ENCODE measurements at places on chromosomes 5 and 9.

DNA sequence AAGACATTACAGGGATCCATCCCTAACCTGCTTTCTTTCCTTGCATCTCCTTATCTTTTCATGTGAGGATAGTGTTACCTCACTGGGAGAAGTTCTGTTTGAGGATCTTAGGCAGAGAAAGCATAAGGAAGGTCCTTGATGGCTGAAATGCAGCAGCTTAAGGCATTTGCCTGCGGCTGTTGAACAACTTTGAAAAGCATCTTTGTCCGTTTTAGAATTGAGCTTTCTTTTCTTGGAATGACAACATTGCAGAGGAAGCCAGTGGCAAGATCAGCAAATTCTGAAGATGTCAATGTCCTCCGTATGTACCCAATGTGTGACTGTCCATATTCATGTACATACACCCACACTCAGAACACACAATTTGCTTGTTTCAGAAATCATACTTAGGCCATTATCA lies 436.2 kb downstream of the GABRG2 start:
- DNase-seq: no peak

DNA sequence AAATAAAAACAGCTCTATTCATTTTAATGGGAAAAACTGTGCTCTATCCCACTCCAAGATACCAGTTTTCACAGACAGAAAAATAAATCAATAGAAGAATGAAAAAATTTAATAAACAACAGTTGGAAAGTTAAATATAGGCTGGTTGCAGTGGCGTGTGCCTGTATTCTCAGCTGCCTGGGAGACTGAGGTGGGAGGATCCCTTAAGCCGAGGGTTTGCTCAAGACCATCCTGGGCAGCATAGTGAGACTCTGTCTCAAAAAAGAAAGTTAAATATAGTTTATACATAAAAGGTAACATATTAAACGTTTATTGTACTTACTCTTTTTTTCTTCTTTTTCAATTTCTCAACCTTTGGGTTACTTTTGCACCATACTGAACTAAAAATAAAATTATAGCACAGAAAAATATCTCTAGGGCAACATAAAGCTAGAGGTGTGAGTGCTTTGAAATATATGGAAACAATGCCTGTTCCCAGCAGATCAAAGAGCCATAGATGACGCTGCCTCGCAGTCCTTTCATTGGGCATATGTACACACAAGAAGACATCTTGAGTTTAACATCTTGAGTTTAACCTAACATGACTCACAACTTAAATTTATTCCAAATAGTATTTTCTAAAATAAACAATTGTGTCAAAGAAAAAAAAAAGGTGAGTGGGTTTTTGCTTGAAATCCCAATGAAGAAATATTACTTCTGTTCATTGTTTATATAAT lies 25.7 kb upstream of the KLF9 start:
- no peak for DNase-seq

DNA sequence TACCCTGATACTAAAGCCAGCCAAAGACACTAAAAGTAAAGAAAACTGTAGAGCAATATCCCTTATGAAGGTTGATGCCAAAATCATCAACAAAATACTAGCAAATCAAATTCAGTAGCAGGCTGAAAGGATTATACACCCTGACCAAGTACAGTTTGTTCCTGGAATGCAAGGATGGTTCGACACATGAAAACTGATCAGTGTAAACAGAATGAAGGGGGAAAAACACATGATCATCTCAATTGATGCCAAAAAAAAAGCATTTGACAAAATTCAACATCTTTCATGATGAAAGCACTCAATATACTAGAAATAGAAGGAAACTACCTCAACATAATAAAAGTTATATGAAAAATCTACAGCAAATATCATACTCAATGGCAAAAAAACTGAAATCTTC lies 43.5 kb upstream of the LRRC14B start:
- DNase-seq: no peak

- DNase-seq: no peak
Observed at GRCh38 chr5:170623576-170624181, 119.9 kb downstream of the KCNIP1 start.

DNA sequence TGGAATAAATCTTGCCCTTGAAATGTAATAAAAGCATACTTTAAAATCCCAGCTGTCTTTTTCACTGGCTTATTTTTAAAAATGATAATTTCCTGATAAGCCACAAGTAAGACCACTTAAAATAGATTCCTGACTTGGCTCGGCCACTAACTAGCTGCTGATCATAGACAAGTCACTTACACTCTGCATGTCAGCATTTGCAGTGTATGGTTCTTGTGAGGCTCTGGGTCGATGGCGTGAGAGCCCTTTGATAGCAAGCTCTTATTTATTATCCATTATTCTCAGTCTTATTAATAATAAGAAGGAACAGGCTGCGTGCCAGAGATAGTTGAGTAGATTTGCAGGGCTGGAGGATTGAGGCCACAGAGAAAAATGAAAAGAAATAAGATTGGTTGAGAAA lies 110.7 kb upstream of the IL12B start:
- DNase-seq: no peak

GRCh38 chr5:113552137-113552536 lies 38.6 kb downstream of the YTHDC2 start:
- no peak for DNase-seq

- no peak for DNase-seq
Observed at GRCh38 chr5:26666371-26666770, 372.0 kb downstream of the CDH9 start.

DNA sequence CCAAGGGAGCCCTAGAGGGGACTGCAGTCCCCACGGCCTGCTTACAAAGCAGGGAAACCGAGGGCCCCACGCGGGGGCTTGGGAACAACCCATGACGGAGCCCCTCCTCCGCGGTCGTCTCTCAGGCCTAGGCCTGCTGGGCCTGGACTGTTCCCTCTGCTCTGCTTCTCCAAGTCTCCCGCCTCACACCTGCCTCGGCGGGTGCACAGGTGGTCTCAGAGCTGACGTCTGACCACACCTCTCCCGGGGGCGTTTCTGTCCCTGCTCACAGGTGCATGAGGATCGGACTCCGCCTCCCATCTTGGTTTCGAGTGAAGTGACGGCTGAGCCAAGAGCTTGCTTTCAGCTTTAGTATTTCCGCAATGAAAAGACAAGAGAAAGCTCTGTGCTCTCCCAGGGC lies 72.1 kb downstream of the MRPL36 start:
- DNase-seq: no peak

GRCh38 chr5:103849934-103850333 lies 287.3 kb upstream of the NUDT12 start:
- DNase-seq: no peak

DNA sequence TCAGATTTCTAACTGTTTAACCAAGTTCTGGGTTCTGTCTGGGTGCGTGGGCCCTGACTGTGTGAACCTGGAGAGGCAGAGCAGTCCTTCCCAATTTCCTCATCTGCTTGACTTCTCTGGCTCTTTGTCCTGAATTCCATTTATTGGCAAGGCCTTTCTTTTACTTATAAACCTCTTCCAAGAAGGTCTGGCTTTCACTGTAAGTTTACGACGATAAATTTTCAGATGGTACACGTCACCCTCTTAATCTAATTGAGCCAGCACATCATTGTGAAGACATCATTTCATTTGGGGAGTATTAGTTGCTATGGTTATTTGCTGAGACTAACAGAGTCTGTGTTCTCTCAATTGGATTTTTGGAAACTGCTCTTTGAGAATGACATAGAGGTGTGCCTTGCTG lies 92.4 kb downstream of the ARHGAP26 start:
- no peak for DNase-seq

DNA sequence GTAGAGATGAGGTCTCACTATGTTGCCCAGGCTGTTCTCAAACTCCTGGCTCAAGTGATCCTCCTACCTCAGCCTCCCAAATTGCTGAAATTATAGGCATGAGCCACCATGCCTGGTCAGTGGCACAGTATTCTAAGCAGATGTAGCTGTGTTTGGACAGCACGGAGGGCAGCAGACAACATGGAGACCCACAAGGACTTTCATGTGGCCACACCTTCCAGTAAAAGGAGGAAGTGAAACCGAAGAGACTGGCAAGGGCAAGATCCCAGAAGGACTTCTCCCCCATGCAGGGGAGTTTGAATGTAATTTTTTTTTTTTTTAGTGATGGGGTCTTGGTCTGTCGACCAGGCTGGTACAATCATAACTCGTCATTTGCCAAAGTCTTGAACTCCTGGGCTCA lies 172.2 kb downstream of the TRPM3 start:
- no peak for DNase-seq

DNA sequence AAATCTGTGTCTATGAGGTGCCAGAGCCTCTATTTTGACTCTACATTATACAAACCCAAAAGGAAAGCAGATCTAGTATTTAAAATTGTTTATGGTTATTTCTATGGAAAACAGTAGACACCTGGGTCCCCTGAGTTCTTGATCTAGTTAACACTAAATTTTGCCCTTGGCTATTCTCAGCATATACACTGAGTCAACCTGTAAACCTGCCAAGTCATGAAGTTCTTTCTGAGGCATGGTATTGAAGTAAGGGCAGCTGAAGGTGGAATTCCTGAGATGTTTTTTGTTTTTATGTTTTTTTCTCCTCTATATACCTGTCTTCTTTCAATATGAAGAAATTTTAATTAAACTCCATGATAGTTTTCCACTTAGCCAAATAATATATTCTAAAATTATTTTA lies 120.2 kb downstream of the PDE4D start:
- no peak for DNase-seq

GRCh38 chr9:119533504-119533903 lies 164.3 kb upstream of the BRINP1 start:
- DNase-seq: no peak

GRCh38 chr9:114696814-114697544 lies 15.0 kb upstream of the TEX48 start:
- DNase-seq: no peak

GRCh38 chr5:9555961-9556360 lies 10.1 kb upstream of the SEMA5A start:
- DNase-seq: no peak

DNA sequence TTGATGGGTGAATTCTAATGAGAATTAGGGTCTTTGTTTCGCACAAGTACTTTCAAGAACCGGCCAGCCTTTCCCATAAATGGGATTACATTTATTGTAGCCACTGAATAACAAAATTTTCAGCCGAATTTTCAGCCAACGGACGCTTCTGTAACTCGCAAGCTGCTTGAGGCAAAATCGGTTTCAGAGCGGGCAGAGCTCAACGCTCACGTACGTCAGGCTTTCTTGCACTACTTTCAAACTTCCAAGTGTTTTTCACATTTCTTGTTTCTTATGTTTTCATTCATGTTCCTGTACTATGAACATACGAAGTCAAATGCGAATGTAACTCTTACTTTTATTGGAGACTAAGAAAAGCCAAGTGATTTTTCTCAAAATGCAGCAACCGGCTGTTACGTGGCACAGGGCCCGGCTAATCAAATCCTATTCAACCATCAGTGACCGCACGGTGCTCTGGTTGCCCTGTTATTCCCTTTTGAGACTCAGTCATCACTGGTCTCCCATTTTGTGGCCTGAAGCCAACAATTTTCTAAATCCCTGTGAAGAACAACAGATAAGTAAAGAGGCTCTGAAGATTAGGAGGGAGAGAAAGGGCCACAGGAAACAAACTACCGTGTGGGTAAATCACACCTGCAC lies 68.5 kb downstream of the SLC28A3 start:
- DNase-seq: no peak

- DNase-seq: no peak
Observed at GRCh38 chr9:133606708-133607025, 2.5 kb downstream of the FAM163B start.

GRCh38 chr5:76808141-76808691 lies 10.6 kb upstream of the F2RL1 start:
- DNase-seq: no peak

DNA sequence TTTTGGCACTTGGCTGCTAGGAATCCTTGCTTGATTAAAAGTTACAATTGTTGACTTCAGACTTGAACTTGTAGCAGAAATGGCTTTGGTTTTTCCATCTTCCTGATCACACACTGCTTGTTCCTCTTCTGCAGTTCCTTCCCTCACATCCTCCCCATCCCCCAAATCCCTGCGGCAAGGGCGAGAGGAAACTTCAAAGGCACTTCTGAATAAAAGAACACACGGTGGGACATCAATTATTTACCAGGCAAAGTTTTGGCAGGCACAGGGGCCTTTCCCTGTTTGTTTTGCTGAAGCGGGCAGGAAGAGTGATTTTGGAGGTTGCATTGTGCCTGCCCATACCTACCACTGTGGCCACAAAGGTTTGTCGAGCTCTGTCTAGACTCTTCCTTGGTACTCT lies 260.9 kb downstream of the KIF4B start:
- DNase-seq: no peak

GRCh38 chr5:135551593-135552447 lies 16.1 kb upstream of the NEUROG1 start:
- DNase-seq: no peak

GRCh38 chr5:34491251-34491620 lies 164.9 kb upstream of the RAI14 start:
- DNase-seq: no peak

DNA sequence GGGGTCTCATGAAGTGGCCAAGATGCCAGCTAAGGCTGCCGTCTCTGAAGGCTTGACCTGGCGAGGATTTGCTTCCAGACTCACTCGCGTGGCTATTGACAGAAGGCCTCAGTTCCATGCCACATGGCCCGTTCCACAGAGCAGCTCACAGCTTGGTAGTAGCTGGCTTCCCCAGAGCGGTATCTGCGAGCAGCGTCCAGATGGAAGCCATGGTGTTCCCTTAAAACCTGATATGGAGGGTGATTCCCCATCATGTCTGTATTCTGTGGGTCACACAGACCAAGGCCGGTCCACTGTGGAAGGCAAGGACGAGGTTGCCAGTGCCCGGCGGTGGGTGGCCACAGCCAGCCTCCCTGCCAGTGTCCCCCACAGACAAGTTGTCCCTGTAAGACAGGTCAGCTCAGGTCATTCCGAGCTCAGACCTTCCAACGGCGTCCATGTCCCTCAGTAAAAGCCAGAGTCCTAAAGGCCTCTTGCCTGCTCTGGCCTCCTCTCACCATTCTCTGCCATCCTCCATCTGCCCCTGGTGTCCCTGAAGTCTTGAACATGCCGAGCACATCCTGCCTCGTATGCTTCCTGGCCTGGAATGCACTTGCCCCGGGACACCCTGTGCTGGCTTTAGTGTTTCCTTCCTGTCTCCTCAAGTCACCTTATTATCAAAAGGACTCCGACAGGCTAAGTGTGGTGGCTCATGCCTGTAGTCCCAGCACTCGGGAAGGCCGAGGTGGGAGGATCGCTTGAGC lies 61.3 kb upstream of the LRRTM2 start:
- DNase-seq: no peak

GRCh38 chr9:28799876-28800275 lies 1226.6 kb upstream of the C9orf72 start:
- no peak for DNase-seq

DNA sequence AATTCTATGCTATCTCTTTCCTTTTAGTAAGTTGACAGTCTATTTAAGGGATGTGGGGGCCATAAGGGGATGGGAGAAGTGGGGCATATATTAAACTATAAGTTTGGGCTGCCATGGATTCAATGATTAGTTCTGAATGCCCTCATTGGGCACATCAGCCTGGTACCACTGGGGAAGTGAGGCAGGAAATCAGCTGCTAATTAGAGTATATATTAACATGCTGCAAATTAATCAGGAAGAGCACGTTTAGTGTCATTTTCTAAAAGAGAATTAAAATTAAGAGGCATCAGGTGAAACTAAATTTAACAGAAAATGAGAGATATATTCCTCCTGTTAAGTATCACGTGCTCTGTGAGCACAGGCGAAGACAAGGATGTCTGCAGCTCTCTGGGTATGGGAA lies 123.0 kb upstream of the GNA14 start:
- DNase-seq: no peak

Measured in stimulated activated CD8-positive, alpha-beta memory T cell treated with anti-CD3 and anti-CD28 coated beads, Interleukin-15, amount 100 ng/mL, for 24 hours (primary cell).